ENCODE measurements at places on chromosomes 3 and 15.
A peak's percentile ranks its signal among the peaks of the same experiment; 100 is the strongest.

- no peak for DNase-seq
Observed at GRCh38 chr3:65493371-65493882, 545.3 kb downstream of the MAGI1 start.

DNA sequence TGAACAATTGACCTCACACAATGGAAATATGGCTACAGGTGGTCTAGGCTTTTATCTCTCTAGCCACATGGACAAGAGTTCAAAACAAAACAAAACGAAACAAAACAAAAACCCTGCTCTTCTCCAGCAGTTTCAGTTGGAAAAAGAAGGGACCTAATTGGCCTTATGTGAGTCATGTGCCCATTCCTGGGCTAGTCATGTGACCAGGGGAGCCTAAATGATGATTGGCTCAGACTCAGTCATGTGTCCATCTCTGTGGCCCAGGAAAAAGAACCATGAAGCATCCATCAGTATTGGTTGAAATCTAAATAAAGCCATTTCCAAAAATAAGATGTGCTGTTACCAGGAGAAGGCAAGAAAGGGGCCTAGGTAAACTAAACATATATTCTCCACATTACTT is 96.8 kb downstream of the ANXA2 start:
- DNase-seq, result no peak

GRCh38 chr15:74906067-74906449 is 593 bp downstream of the FAM219B start:
- DNase-seq, result peak; percentile 17

DNA sequence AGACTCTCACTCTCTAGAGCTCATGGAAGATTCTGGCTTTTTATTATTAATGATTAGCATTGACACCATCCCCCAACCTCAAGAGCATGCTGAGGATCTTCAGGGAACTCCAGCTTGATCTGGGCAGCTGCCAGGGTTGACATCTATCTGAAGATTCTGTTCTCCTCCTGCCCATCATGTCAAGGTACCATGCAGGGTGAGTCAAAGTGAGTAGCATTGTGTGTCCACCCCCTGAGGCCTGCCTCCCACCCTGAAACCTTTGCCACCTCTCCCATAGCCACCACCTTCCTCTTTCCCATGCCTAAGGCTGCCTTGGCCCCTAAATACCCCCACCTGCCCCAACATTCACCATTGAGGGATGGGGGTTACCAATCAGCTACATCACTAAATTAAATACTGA is 70.1 kb upstream of the SLCO3A1 start:
- DNase-seq, result no peak

- DNase-seq, result peak; percentile 56
Observed at GRCh38 chr15:51620641-51621040, 1.9 kb downstream of the DMXL2 start.

DNA sequence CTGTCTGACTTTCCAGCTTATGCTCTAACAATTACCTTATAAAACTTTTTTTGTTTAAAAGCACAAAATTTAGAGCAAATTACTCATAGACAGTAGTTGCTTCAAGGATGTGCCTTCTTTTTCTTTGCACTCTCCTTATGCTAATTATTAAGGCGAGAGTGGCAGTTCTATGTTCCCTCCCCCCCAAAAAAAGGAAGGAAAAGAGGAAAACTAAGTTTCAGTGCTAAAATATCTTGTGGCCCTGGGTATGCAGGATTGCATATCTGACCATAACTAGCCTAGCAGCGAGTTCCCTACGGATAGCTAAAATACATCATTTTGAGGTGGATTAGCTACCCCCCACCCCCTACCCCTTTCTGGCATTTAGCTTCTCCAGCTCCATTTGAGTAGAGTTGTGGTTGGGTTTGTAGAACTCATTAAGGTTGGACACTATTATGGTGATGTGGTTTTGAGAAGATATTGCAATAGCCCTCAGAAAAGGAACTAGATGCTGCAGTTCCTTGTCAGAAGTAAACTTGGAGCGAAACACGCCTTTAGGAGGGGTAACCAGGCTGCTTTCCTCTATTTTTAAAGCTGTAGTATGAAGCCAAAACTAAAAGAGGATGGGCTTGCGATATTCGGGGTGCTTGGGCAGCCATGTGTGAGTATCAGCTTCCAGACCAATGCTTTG is 174.6 kb downstream of the AKAP13 start:
- DNase-seq, result peak; percentile 82
